Liver (tissue), 10 donors: ENCODE measurements at places on chromosomes 11 and 22. TPM values are rescaled to one million over a fixed set of nuclear protein-coding genes. Genes with fewer than 3 reads are reported as not detected.

- no peak for DNase-seq
Observed at GRCh38 chr11:72136684-72137262, 1.2 kb downstream of the FOLR3 start.

ACER3 gene
- 1.9 TPM for polyA plus RNA-seq

GRCh38 chr11:131534611-131535010, 164.2 kb downstream of the NTM start:
- no peak for DNase-seq

CCDC88B gene
- 3.6 TPM for polyA plus RNA-seq

SHISA8 gene
- not detected for polyA plus RNA-seq

RBM4B gene
- polyA plus RNA-seq: 8.8 TPM

GRCh38 chr22:50299785-50300619, 7.4 kb downstream of the PLXNB2 start:
- DNase-seq: peak; percentile 84

DNA sequence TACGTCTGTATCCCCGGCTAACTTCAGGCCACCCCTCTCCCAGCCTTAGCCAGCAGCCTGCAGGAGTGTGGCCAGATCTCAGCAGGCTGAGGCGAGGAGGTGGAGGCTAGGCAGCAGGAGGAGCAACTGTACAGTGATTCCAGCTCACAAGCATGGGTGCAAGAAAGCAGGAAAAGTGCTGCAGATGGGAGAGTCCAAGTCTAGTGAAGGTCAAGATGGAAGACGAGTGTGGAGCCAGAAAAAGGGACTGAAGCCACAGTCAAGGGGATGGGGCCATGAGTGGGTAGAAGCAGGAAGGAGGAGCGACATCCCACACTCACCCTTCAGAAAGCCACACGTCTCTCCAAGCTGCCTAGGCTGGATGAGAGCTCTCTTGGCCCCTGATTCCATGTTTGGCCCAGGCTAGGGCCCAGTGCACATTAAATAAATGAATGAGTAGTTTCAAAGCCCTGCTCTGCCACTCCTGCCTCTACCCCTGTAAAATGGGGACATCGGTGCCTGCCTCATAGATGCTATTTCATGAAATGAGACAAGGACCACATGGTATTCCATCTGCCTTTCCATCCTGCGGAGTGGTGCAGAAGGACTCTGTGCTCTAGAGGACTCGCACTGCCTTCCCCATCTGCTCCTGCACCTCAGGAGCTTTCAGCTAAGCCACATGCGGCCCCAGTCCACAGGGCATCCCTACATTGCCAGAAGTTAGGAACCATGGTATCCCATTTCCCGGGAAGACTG, 2.9 kb downstream of the YDJC start:
- no peak for DNase-seq

- DNase-seq: no peak
Observed at GRCh38 chr11:65915101-65915820, 3.6 kb downstream of the C11orf68 start.

- peak; percentile 58 for DNase-seq
Observed at GRCh38 chr22:45818424-45819085, 146.9 kb downstream of the ATXN10 start.

DNA sequence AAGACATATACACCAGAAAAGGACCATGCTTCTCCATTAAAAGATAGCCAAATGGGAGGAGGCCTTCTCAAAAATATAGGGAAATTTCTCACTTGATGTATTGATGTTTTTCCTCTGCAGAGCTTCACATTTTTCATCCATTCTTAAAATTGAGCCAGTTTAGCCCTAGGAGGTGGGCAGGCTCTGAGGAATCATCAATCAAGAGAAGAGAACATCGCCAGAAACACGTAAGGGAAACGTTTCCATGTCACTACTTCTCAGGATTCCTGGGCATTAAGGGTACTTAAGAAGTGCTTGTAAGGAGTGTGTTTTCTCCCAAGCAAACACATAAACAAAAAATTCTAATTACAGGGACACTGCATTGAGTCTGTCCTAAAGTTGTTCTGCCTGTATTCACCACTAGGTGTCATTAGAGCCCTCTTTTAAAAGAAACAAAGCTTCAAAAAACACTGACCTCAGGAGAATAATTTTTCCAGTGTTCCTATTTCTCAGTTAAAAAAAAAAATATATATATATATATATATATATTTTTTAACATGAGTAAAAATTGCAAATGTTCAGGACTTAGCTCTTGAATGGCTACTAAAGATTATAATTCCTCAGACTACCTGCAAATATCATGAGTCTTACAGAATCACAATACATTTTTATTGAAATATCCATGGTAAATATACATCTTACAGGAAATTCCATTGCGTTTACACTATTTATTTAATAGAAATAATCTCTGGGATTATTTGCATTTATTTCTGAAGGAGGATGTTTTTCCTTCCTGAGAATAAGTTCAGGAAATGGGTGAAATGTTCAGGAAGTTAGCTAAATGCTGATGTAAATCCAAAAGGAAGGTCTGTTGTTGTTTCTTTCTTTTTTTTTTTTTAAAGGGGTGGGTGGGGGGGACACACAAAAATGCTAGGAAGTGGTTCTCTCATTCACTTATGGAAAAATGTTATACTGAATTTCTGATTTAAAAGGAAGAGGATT, 16.0 kb downstream of the FZD4 start:
- DNase-seq: no peak

KCNE3 gene
- 2.2 TPM for polyA plus RNA-seq

OR52K1 gene
- polyA plus RNA-seq: not detected

ADAMTS8 gene
- polyA plus RNA-seq: 0.07 TPM

DNA sequence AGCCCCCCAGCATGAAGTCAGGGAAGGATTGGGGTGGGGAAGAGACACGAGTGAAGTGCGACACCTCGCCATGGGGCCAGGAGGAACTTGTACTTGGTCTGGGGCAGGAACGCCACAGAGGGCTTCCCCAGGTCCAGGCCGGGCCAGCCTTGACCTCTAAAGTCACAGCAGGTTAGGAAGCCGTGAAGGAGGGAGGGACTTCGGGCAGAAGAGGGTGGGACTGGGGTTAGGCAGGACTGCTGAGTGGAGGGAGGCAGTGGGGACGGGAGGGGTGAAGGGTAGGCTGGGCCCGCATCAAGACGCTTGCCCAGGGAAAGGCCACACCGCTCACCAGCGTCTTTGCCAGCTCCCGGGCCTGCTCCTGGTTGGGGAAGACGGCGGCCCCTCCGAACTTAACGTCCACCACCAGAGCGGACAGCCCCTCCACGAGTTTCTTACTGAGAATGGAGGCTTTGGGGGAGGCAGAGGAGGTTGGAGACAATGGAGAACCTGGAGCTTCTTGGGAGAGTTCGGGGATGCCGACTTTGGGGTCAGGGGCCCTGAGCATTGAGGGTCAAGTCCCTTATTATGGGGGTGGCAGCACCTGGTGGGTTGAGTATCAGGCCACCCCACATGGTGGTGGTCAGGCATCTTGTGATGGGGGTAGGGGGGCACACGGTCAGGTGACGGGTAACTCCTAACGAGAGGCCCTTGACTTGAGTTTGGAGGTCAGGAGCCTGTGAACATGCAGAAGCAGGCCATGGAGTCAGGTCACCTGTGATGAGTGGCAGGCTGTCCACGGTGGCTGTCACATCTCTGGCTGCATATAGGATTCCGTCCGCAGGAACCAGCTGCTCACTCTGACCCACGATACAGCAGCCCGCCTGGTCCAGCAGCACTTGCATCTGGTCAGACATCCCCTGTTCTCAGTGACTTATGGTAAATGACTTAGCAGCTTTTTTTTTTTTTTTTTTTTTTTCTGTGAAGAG, 1.7 kb upstream of the SCO2 start:
- peak; percentile 56 for DNase-seq

CD82 gene
- 36.0 TPM for polyA plus RNA-seq

DNA sequence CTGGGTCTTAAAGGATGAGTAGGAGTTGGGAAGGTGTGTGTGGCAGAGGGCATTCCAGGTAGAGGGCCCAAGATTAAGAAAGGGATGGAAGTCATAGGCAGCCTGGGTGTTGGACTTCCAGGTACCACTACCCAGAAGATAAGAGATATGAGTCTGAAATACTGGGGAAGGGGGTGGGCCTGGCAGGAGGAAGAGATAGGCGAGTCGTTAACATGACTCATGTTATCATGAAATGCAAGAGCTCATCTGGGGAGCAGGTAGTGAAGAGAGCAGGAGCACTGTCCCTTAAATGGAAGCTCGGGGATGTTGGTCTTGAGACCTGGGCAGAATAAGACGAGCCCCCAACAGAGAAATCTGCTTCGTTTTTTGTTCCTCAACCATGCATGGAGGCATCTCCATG, 10.2 kb downstream of the ZC3H7B start:
- no peak for DNase-seq

- peak; percentile 33 for DNase-seq
Observed at GRCh38 chr11:69374110-69374945, 80.4 kb downstream of the MYEOV start.

- no peak for DNase-seq
Observed at GRCh38 chr11:126636911-126637794, 281.7 kb downstream of the ST3GAL4 start.

PPFIA1 gene
- 13.5 TPM for polyA plus RNA-seq

DNA sequence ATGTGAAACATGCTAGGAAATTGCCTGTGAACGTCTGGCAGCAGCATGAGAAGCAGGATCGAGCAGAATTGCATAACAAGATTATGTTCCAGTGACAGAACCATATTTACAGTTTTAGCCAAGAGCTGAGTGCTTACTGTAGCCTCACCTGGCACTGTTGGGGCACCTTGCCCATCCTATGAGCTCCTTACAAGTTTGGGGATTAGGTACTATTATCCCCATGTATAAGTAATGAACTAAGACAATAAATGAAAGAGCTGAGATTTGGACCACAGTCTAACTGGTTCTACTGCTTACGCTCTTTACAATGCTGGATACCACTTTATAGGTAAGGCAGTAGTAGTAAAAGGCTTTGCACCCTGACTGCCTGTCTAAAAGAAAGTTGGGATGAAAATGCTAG, 17.1 kb upstream of the PATE1 start:
- DNase-seq: no peak

- no peak for DNase-seq
Observed at GRCh38 chr22:20976291-20976877, 5.7 kb upstream of the LZTR1 start.

- DNase-seq: no peak
Observed at GRCh38 chr11:67006029-67006884, 16.7 kb upstream of the SYT12 start.

TIMM10 gene
- polyA plus RNA-seq: 77.4 TPM

SMIM35 gene
- polyA plus RNA-seq: not detected

DNA sequence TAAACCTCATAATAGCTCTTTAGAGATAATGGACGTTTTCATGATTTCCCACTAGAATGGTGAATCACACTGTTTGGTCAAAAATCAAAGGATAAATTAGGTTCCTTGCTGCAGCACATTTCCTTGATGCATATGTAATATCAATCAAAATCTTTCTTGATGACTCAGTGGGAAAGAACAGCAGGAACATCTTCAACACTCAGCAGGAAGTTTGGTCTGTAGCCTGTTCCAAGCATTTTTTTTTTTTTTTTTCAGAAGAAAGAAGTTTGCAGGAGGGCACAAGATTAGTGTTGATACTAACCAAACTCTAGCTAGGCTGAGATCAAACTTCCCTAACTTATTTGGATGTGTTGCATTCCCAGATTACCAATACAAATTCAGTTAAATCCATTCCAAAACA, 1529.8 kb downstream of the FAM181B start:
- DNase-seq: no peak

DNA sequence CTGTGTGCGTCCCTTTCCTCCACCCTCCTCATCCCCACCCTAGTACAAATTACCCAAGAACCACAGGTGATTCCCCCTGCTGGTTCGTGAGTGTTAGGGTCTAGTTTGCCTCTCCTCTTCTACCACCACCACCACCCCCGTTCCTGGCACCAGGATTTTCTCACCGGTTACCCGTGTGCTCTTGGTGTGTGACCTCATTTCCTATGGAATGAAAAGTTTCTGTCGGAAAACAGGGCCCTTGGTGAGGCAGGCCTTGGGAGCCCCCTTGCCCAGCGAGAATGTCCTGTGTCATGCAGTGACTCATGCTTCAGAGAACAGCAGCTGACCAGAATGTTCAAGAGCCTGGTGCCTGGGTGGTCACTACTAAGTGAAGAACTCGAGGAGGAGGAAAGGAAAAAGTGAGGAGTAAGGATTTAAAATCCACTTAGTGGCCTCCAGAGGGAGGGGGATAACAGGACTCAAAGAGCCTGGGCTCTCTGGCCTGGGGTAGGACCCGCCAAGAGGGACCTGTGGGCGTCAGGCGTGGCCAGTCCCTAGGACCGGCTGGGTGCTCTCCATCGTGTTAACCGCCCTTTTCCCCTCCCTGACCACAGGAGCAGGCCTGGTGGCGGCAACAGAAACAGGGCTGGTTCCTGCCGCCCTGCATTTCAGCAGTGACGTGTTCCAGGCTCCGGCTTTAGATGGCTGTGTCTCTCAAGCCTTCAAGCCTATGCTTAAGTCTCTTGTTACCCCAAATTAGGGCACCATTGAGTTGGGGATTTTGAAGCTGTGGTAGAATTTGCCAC, 30.2 kb downstream of the C22orf31 start:
- no peak for DNase-seq

GRCh38 chr22:46974631-46975585, 212.5 kb downstream of the TBC1D22A start:
- DNase-seq: no peak

DNA sequence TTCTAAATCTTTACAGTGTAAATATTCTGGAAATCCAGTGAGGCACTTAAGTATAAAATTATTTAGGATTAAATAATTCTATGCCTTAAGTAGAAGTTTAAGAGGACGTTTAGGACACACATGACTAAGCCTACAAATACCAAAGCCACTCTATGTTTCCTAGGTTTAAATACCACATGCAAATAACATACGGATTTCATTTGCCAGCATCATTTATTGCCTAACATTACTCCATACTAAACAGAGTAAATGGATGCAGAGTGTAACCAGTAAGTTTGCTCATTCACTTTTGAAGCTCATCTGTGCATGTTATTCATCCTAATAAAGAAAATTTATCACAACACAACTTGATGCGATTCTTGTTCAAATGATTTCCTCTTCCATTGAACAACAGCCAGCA, 4.1 kb downstream of the BDNF start:
- no peak for DNase-seq

DNA sequence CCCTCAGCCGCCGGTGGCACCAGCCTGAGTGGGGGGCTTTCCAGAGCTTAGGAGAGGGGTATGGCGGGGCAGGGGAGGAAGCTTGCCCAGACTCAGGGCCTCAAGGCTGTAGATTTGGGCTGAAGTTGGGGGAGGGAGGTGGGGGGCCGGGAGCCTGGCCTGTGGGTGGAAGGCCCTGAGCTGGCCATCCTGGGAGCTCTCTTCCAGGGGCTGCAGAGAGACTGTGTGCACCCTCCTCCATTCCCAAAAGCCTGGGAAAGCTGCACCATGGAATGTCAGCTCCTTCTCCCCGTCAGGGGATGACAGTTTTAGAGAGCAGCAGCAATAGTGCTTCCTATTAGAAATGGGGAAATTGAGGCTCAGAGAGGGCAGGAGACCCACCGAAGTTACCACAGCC, 1.0 kb downstream of the SYT12 start:
- DNase-seq: no peak

DNA sequence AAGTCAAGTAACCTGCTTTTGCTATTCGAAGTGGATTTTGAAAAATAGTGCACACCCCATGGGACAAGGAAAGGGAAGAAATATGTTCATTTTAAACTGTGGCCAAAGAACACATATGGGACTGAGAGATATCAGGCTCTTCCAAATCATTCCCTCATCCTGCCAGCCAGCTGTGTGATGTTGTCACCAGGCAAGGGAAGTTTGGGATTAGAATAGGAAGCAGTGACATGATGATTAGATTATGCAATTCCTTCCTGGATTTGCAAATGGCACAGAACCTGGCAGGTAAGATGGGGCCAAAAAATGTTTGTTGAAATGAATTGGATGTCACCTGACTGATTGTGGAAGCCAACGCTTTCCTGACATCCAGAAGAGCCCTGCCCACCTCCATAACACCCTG, 4.9 kb upstream of the SCN3B start:
- DNase-seq: no peak

GRCh38 chr22:29744902-29745301, 21.9 kb downstream of the ZMAT5 start:
- DNase-seq: no peak
